ENCODE measurements at places on chromosomes 7 and 10.
A peak's percentile ranks its signal among the peaks of the same experiment; 100 is the strongest.

DNA sequence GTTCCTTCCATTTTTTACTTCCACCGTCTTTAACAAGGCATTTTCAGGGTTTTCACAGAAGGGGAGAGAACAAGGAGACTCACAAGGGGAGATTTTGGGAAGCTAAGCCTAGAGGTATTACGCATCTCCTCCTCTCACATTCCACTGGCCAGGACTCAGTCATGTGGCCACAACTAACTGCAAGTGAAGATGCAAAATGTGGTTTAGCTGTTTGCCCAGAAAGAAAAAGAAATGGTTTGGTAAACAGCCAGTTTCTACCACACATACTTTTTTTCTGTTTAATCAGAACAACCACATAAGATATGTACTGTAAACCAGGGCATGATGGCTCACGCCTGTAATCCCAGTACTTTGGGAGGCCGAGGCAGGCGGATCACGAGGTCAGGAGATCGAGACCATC is 21.4 kb upstream of the HELLS start:
- DNase-seq = no peak

DNA sequence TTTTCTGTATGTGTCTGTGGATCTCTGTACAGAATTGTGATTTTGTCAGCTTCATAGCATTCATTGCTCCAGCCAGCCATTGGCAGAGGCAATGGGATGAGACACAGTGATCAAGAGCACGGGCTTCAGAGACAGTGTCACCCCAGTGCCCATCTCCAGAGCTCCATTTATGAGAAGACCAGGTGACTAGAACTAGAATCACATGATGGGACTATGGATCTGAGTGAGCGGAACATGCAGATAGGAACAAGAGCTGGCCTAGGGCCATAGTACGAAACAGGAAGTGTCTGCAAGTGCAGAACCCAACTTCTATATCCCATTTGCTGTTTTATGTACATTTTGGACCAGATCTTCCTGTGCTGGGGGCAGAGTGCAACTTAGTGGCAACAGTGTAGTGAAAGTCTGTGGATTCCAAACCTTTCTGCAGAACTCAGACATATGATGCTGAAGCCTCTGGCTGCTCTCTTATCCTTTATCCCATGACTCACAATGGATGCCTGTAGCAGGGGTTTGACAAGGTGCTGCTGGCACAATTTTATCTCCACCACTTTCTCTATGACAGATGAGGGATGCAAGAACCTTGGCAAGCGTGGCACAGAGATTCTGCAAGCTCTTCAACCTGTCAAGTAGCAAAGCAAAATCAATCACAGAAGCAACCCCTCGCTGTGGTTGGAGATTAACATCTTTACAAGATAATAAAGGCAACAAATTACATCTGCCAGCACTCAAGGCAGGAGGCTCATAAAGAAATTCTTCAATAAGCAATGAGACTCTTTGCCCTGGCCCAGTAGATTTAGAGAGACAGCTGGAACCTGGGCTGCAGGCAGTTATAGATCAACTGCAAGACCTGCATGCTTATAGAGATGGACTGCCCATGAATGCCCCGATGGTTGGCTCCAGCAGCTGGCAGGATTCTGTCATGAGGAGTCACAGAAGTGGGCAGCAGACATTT is 681.3 kb downstream of the TNS3 start:
- DNase-seq = no peak

GRCh38 chr10:6299743-6300105 is 97.0 kb downstream of the PFKFB3 start:
- no peak for DNase-seq

DNA sequence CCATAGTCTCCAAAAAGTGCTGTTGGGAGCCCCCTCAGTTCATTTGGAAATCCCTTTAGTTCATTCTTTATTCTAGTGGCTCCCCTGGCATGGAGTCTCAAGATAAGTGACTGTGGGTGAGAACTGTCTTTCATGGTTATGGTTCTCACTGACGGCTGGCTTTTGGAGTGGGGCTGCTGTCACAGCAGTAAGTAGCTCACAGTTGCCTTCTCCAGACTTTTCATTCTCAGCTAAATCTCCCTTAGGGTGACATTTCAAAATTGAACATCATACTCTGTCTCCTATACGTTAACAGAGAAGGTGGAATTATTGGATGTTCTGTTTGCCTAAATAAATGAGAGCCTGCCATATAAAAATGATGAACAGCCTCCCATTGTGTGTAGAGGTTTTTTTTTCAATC is 58.7 kb downstream of the PLPP4 start:
- DNase-seq = no peak

DNA sequence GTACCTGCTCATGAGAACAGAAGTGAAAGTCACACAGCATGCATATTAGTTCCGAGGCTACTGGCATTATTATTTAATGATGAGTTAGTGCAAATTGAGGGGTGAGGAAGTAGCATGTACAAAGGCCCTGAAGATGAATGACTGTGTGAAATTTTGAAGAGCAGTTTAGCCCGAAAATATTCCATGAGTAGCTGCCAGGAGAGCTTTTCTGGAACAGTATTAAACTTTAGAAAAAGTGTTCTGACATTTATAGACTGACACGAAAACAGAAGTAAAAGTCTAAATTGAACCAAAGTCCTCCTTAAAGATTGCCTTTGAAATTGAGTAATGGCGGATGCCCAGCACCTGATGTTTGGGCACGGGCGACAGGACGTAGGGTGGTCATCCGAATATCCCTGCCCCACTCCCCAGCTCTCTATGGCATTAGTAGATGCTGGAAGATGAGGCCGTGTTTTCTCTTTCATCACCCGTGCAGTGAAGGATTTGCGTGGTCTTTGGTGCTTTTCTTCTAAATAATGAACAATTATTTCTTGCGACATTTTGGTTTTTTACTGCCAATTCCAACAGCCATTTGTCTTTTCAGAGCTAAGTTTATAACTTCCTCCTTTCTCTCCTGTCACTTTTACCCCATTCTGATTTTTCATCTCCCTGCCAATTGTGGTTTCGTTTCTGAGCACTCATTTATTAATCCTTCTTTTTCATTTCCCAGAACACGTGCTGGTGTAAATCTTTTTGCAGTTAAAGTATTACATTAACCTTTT is 192.6 kb downstream of the MGMT start:
- no peak for DNase-seq

DNA sequence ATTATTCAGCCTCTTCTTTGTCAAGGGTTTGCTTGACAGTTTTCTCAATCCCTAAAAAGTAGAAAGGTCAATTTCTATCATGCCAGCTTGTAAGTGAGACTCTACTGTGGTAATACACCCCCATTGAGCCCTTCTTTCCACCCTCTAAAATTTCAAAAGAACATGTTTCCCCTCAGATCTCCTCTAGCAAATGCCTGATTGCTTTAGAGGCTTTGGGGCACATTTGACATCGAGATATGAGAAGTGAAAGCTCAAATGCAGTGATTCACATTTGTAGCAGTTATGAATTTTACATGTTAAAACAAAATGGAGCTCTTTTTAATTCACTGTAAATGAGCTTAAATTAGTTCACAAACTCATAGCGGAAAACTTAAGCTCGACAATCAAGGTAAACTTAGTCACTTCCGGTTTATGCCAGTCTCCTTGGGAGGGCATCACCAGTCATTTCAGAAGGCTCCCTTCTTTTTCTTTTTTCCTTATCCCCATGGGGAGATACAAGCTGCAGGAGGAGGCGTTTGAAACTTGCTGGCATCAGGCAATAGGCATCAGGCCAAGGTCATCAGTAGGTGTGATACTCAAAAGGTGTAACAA is 55.3 kb upstream of the ADO start:
- no peak for DNase-seq

GRCh38 chr10:34647160-34647559 is 167.9 kb downstream of the PARD3 start:
- no peak for DNase-seq

- no peak for DNase-seq
These were observed 803 bp downstream of the GOLGA7B start for GRCh38 chr10:97850446-97850845.

- DNase-seq = peak; percentile 31
These were observed 740 bp downstream of the ANXA7 start for GRCh38 chr10:73413108-73413527.

- no peak for DNase-seq
These were observed 22.0 kb upstream of the UBE3C start for GRCh38 chr7:157116762-157117161.

DNA sequence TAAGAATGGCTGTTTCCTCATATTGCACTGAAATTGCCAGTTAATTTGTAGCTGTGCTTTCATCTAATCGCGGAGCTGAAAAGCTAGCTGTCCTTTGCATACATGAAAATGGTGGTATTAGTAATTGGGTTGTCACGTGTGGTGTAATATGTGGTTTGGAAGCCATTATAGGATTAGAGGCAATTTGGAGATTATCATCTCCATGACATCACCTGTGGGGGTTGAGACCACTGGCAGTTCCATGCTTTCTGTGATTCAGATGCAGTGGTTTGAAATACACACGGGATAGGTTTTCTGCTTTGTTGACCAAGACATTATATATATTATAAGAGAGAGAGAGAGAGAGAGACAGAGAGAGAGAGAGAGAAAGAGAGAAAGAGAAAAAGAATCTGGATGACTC is 180.8 kb downstream of the RAB11FIP2 start:
- no peak for DNase-seq

- no peak for DNase-seq
These were observed 66.5 kb downstream of the AFAP1L2 start for GRCh38 chr10:114337510-114338462.

DNA sequence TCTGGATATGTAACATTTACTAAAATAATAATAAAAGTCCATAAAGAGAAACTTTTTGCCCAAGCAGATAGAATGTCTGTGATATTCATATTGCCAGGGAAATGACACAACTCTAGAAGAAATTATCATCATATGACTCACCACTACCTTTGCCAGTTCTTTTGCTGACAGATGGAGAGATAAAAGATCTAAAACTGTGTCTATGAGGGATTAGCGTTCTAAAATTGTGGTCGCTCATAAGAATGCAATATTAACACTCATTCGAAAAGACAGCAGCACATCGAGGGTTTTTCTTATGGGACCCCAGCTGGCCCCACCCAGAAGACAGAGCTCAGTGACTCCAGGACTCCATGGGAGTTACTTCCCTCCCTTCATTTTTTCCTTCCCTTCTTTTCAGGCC is 16.6 kb upstream of the LANCL2 start:
- no peak for DNase-seq

- no peak for DNase-seq
These were observed 44.0 kb downstream of the INPP5F start for GRCh38 chr10:119769886-119770285.

DNA sequence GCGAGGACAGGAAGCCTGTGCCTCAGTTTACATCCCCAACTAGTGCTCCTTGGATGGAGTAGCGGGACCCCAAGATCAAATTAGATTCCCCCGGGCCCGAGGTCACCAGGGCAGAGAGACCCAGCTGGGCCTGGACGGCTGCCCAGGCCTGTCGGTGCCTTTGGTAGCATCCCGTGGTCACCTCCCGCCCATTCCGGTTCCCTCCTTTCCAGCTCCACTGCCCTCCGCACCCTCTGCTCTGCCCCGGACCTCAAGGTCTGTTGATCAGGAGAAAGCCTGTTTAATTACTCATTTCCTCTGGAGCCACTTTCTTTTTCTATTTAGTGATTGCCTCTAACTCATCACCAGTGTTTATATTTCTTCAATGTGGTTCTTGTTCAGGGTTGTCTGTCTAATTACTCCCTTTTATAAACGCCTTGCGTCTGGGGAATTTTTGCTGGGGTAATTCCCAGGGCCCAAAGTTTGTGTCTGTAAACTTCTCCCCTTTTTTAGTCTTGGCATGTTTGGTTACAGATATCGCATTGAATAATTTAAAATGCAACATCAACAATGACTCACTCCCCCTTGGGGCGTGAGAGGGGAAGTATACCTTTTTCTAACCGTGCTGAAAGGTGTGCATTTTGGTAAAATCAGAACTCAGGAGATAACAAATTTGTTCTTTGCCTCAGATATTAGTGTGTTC is 1.9 kb downstream of the FOXK1 start:
- DNase-seq = no peak

DNA sequence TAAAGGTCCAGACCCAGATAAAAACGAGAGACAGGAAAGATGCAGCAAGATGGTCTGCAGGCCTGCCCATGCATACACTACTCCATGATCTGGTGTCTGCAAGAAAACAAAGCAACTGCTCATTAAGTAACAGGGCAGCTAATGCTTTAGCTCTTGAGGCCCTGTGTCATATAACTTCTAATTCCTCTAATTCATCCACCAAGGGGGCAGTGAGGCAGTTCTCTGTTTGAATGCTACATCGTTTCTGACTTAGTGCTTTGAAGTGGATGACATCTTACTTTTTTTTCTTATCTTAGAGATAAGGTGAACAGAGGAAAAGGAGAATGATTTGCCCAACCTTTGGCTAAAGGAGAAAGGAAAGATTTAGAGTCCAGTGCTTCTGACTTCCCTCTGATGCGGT is 619.7 kb downstream of the AUTS2 start:
- DNase-seq = no peak

DNA sequence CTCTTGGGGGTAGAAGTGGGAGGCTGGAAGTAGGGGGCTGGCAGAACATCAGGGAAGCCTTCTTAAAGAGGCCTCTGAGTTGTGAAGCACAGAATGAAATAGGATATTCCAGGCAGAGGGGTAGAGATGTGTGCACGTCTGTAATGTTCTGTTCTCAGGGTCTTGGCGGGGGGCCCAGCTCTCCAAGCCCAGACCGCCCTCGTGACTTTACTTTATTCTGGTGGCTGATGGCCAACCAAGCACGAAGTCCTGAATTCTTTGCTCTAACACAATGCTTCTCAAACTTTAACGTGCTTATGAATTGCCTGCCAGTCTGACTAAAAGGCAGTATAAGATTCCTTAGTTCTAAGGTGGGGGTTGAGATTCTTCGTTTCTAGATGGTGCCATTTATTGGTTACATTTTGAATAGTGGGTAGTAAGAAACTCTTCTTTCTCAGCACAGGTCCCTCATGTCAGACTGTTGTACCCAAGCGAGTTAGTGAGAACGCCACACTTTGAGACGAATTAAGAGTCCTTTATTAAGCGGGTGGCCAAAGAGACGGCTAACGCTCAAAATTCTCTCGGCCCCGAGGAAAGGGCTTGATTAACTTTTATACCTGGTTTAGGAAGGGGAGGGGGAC is 8.2 kb downstream of the PRXL2A start:
- no peak for DNase-seq

DNA sequence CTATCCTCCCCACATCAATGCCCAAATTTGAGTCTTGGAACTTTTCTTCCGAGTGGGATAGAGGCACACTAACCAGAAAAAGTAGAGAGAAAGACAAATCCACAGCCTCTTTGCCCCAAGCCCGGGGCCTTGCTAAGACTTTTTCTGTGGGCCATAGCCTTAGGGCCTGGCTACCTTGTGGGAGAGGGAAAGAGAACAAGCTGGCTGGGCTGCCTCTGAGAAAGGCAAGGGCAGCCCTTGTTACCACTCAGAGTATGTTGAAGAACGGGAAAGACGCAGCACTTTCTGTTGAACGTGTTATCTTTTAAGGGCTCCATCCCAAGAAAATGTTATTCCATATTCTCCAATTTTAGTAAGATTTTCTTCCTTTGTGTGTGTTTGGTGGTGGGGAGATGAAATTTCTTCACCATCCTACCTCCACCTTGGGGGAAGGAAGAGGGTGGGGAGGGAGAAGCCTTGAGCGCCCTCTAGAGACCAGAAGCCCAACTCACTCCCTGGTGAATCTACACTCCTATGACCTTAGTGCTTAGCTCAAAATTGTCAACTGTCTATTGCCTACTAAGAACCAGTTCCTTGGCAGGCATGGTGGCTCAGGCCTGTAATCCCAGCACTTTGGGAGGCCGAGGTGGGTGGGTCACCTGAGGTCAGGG is 3.9 kb upstream of the NRF1 start:
- DNase-seq = no peak
